CD4-positive, alpha-beta T cell treated with Interleukin-4 for 1 hour (primary cell): ENCODE measurements at places on chromosomes 6 and 20.
A peak's percentile ranks its signal among the peaks of the same experiment; 100 is the strongest.

DNA sequence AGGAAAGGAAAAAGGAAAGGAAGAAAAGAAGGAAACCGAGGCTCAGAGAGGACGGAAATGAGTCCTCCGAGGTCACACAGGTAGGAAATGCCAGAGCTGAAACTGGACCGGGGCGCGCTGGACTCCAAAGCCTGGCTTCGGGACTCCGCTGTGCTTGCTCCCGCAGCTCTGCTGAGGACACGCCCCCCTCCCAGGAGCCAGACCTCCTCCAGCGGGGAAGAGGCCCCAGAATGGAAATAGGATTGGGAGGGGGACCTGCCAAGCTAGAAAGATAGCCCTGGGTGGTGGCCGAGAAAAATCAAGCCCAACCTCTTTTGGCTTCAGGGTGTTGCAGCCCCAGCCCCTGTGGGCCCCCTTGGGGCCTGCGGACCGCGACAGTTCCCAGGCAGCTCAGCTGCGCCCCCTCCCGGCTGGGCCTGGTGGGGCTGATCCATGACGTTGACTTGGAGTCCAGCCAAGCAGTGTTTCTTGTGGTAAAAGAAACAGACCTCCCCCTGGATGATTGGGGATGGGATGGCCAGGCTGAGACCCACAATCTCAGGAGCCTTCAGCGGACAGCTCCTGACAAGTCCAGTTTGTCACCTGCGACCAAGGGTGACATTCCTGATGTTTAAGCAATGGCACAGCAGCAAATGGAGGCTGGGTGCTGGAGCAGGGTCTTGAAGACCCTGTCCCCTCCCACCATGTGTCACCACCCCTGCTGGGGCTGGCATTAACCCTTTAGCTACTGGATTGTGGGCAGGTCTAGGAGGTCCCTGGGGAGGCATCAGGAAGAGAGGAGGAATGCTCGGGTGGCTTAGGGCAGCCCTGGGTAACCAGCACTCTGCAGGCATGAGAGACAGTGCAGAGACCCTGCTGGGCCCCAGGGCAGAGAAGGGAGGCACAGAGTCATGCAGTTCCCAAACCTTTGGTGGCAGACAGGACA, 55.4 kb downstream of the RIPOR3 start:
- DNase-seq = peak; percentile 35

- no peak for DNase-seq
Observed at GRCh38 chr6:109349419-109349987, 32.8 kb downstream of the CD164 start.

- no peak for DNase-seq
Observed at GRCh38 chr6:143408151-143408786, 42.2 kb downstream of the ADAT2 start.

DNA sequence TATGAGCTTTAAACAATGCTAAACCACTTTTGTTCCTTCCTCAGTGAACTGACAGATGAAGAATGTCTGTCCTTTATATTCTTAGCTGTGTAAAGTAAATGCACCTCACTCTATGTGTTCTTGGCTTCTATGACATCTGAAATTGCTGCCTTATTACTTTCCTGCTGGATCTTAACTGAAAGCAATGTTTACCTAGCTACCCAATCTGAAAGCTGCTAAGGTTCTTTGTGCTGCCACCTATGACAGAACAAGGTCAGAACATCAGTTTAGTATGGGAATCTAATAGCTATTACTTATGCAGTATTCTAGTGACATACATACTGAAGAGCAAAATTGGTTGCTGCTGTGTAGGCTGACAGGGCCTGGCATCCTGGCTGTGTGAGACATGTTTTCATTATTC, 444.1 kb downstream of the KHDRBS2 start:
- no peak for DNase-seq

DNA sequence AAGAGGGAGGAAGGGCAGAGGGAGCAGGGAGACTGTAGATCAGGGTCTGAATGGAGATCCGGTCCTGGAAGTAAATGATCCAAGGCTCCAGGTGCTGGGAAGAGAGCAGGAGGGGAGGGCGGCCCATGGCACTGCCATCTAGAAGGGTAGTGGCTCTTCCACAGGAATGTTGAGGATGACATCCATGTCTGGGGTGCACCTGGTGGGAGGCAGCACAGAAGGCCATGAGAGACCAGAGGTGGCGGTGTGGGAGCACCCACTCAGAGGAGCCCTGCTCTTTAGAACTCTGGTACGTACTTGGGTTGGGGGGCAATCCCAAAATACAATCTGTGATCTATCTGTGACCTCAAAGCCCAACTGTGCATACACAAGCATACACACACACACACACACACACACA, 13.5 kb downstream of the DEFB132 start:
- no peak for DNase-seq

- no peak for DNase-seq
Observed at GRCh38 chr20:49336786-49337185, 58.9 kb upstream of the ZNFX1 start.

DNA sequence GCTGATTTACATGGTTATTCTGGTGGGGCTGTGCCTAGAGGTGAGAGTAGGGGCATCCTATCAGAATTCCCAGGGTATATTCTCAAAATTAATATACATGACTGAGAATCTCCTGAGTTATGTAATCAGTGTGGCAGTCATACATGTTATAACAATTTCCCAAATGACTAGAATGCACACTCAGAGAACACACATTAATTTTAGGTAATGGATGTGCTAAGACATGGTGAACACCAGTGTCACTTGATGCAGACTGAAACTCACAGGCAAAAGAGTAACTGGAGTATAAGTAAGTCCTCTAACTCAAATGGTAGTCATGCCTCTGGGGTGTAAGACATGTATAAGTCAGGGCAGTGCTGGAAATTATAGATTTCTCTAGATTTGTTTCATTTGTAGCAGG, 1198.4 kb upstream of the CITED2 start:
- DNase-seq = no peak

- peak; percentile 77 for DNase-seq
Observed at GRCh38 chr6:43723737-43724295, 36.2 kb upstream of the MRPS18A start.

GRCh38 chr20:3239867-3240775, 1.1 kb upstream of the SLC4A11 start:
- no peak for DNase-seq

GRCh38 chr6:42963855-42964605, 3.5 kb downstream of the GNMT start:
- DNase-seq = peak; percentile 55

DNA sequence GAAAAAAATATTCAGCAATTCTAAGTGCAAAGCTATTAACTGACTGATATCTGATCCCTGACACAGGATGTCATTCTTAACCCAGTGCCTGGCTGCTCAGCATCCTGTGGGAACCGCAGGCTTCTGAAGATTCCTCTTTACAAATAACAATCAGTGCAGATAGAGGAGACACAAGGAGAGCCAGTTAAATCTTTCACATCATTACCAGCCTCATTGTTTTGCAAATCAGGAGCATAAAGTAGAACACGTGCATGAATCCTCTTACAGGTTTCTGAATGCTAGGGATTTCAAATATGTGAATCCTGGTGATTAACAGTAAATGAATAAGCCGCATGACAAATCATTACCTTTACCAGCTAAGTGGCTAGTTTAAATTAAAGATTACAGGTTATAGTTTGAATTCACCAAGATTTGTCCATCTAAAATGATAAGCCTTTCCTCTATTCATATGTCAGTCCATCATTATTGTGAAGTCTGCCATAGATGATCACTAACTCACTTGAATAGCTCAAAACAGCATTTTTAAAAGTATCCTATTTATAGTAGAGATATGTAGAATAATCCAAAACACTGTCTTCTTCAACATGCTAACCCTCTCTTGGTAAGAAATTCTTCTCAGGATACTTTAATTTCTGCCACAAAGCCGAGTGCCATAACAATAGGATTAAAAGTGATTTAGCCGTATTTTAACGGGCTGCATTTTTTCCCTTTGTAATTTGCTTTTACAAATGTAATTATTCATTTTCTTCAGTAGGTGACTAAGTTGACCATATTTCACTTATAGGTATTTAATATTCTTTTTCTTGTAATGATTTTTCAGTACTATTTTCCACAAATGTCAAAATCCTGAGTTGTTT, 367.3 kb upstream of the EPHA7 start:
- no peak for DNase-seq

DNA sequence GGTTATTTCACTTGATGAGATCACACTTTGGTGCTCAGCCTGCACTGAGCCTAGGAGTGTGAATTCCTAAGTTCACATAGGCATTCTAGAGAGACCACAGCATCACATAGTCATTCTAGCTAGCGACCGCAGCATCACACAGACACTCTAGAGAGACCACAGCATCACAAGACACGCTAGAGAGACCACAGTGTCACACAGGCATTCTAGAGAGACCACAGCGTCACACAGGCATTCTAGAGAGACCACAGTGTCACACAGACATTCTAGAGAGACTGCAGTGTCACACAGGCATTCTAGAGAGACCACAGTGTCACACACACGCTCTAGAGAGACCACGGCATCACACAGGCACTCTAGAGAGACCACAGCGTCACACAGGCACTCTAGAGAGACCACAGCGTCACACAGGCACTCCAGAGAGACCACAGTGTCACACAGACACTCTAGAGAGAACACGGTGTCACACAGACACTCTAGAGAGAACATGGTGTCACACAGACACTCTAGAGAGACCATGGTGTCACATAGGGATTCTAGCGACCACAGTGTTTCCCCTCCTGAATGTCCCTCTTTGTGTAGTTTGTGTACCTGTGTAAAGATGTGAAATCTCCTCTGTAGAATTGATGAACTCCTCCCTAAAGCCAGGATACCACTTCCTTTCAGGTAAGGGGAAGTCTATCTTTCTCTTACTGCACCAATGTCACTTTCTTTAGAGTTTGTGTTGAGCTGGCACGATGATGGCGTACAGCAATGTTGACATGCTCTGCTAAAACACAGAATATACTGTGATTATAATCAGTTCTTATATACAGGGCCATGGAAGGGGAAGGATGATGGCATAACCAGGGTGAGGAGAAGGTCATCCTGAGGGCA, 169.4 kb downstream of the ZDHHC14 start:
- DNase-seq = peak; percentile 65

- DNase-seq = no peak
Observed at GRCh38 chr6:29965563-29965872, 23.2 kb downstream of the HLA-A start.

DNA sequence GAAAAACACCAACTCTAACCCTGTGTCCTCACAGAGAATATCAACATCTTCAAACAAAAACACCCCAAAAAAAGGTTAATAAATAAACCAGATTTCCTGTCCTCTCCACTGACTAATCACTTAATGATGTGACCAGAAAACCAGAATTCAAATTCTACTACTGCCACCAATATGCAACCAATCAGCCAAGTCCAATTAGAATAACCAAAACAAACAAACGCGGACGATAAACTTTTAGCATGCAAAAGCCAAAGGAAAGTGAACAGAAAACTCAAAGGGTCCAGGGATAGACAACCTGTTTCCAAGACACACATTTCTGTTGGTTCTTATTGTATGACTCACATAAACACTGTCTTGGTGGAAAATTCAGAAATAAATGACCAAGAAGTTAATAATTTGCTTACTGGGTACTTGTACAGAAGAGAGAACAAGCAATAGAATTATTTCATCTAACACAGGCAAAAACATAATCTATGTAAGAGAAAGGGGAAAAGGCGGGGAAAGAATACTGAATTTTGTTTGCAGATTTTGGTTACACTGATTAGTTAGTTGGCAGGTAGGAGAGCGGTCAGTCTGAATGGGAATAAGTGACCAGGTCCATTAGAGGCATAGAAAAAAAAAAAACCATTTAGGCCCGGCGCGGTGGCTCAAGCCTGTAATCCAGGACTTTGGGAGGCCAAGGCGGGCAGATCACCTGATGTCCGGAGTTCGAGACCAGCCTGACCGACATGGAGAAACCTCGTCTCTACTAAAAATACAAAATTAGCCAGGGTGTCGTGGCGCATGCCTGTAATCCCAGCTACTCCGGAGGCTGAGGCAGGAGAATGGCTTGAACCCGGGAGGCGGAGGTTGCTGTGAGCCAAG, 34.1 kb downstream of the HFE start:
- DNase-seq = no peak

GRCh38 chr6:26053992-26054780, 33.0 kb upstream of the HFE start:
- no peak for DNase-seq

GRCh38 chr6:150575836-150576235, 23.8 kb upstream of the PLEKHG1 start:
- no peak for DNase-seq

DNA sequence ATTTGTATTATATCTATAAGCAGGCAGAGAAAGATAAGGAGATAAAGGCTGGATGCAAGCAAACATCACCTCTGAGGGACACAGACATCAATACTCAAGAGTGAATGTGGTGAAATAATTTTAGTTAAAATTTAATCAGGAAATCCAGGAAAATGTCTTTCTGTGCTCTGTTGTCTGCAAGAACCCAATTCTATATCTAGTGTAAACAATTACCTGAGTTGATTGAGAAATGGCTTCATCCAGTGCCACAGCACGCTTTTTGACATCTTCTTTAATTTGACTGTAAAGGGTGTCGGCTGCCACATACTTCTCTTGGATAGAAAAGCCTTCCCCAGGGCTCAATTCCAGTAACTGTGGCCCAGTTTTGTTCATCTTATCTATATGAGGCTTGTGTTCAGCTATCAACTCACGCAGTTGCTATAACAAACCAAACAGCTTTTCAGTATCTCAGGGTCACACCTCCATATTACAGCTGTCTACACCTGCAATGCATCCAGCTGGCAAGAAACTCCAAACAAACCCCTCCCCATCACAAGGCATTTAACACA, 131.6 kb downstream of the DST start:
- no peak for DNase-seq

- no peak for DNase-seq
Observed at GRCh38 chr6:113719545-113719944, 137.6 kb upstream of the MARCKS start.

DNA sequence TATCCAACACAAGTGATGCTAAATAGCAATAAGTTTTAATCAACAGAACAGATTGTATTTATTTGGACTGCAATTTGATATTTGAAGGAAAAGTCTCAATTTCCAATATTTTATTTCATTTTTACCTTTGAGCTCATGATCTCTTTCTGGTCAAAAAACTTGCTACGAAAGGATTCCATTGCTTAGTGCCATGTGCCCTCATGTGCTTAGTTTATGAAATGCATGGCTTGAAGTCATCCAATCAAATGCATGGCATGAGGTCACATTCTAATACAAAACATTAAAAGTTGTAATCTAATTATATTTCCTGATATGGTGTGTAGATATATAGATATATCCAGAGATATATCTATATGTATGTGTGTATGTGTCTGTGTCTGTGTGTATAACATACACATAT, 321.2 kb upstream of the ADGRB3 start:
- no peak for DNase-seq

GRCh38 chr6:18087396-18088165, 34.9 kb downstream of the NHLRC1 start:
- DNase-seq = no peak
